ENCODE measurements at places on chromosomes 2 and 18. TPM values are rescaled to one million over a fixed set of nuclear protein-coding genes. Genes with fewer than 3 reads are reported as not detected.

DSG2 gene
- 5.8 TPM for polyA plus RNA-seq

SAG gene
- not detected for polyA plus RNA-seq

TEX261 gene
- polyA plus RNA-seq, result 17.5 TPM

NEB gene
- polyA plus RNA-seq, result 0.33 TPM

OTX1 gene
- polyA plus RNA-seq, result 0.61 TPM

CKAP2L gene
- polyA plus RNA-seq, result 3.5 TPM

ADD2 gene
- polyA plus RNA-seq, result 0.09 TPM

MC5R gene
- polyA plus RNA-seq, result 0.12 TPM

MCEE gene
- polyA plus RNA-seq, result 37.0 TPM

PAX3 gene
- not detected for polyA plus RNA-seq

KCNIP3 gene
- polyA plus RNA-seq, result 2.0 TPM

UBE2F gene
- polyA plus RNA-seq, result 52.3 TPM
